ENCODE measurements at places on chromosomes 3 and 15.

GRCh38 chr3:51384055-51384725, 901 bp upstream of the MANF start:
- DNase-seq, result no peak

DNA sequence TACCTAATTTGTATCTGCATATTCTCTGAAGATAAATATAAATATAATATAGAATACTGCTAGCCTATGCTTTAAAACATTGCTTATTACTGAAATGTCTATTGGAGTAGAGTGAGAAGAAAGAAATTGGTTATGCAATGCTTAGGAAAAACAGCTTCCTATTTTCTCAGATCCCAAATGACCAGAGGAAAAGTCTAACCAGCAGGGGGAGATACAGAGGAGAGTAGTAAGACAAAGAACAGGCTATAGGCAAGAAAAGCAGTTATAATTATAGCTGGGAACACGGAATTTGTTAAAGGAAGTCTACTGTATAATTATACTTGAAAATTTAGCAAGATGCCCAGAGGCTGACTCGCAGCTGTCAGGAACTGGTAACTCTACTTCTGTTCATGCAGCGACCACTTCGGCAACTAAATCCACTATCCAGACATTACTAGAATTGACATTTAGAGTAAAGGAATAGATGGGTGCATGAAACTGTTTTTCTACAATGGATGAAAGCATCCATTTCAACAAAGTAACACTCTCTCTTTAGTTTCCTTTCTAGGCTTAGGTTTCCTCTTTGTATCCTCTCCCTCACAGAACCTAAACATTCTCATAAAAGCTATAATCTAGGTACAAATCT, 97.2 kb downstream of the TBC1D5 start:
- DNase-seq, result peak; percentile 8

- no peak for DNase-seq
Observed at GRCh38 chr3:193837347-193837827, 244.4 kb downstream of the OPA1 start.

DNA sequence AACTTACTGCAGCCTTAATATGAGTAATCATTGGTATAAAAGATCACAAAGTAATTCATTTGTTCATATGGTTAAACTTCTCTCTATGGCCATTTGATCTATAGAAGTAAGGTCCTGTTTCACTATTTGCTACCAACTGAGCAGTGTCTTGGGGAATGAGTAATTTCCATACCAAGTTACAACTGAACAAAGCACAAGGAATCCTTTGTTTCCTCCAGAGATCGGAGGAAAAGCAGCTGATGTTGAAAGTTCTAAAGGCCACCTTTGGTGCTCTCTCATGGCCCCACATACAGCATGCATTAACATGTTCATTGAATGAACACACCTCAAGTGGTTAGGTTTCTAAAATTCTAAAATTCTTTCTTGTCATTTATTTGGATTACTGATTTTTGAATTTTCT, 7.1 kb upstream of the CNTN3 start:
- no peak for DNase-seq

DNA sequence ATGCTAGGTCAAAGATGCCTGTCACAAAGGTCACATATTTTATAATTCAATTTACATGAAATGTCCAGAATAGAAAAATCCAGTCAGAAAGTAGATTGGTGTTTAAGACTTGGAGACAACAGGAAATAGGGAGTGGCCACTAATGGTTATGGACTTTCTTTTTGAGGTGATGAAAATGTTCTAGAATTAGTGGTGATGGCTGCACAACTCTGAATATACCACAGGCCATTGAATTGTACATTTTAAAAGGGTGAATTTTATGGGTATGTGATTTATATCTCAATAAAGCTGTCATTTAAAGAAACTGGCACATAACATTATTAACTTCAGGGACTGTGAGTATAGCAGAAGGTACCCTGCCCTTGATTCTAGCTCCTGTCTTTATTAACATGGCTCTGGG, 15.8 kb downstream of the SPG11 start:
- DNase-seq, result no peak
